HTR-8/SVneo (cell line): ENCODE measurements at places on chromosomes 3 and 15.

- no peak for DNase-seq
These were observed 41.5 kb downstream of the TOPBP1 start for GRCh38 chr3:133620066-133620784.

- no peak for DNase-seq
These were observed 24.1 kb downstream of the DUT start for GRCh38 chr15:48355377-48355776.

DNA sequence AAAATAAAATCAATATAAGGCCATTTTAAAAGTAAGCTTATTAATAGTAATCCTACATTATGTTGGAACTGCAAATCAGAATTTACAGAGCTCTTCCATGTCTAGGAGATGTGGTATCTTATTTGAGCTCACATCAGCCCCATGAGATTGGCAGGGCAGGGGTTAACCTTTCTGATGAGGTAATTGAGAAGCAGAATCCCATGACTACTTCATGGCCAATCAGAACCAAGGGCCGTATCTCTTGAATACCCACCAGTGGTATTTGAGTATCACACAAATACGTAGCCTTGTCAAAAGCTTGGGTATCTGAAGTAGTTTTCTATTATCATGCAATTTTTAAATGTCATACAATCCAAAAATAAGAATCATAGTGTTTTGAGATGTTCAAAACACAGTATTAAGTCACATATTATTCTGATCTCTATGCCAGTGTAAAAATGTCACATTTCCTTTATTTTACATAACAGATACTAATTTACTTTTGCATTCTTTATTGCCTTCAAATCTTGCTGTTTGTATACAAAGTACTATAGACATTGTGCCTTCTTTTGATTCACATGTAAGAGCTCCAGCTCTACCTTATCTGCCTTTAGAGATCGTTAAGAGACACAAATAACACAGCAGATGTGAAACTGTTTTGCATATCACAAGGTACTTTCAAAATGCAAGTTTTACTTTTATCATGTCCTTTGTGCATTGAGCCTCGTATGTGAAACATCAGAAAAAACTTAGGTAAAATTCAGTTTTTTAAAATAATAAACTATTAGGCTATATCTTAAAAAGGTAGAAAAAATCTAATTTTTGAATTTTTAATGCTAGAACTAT lies 251.7 kb upstream of the GOLGA6L4 start:
- DNase-seq, result no peak

GRCh38 chr3:45355351-45355750 lies 33.0 kb upstream of the LARS2 start:
- no peak for DNase-seq

DNA sequence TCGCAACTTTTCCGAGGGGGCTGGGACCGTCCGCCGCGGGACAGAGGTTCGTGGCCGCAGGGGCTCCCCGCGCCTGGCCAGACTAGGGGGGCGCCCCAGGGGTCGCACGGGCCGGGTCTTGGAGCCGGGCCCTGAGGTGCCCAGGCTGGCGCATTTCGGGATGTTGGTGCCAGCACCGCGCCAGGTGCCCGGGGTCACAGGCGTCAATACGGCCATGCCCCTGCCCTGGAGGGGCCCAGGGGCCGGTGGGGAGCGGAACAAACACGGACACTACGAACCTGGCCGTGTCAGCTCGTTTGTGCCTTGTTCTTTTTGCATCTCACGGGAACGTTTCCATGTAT lies 366 bp downstream of the TM6SF1 start:
- no peak for DNase-seq

DNA sequence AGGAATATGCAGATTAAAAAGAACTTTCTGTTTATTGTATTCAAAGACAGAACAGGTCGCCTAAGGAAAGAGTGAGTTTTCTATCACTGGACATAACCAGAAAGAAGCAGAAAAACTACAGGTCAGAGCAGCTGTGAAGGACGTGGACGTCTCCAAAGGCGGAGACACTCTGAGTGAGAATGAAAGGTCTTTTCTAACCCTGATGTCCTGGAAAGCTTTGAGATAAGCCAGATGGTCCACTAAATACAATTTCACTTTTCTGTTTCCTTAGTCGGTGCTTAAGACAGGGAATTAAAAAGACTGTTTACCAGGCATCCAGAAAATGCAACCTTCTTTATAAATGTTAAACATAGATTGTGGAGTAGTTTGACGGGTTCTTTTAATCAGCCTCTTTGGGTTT lies 360.4 kb downstream of the FGF12 start:
- DNase-seq, result no peak

DNA sequence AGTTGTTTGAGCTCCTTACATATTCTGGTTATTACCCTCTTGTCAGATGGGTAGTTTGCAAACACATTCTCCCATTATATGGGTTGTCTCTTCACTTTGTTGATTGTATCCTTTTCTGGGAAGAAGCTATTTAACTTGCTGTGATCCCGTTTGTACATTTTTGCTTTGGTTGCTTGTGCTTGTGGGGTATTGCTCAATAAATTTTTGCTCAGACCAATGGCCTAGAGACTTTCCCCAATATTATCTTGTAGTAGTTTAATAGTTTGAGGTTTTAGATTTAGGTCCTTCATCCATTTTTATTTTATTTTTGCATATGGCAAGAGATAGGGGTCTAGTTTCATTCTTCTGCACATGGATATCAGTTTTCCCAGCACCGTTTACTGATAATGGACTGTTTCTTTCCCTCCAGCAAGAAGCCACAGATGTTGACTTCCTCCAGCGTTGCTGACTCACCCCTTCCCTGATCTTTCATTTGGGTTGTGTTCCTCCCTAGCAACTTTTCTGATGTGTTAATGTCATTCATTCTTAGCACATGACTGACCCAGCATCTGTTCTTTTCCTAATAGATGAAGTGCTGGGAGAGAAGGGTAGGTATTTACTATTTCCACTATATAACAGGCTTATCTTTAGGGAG lies 166.7 kb upstream of the SGO1 start:
- no peak for DNase-seq

GRCh38 chr3:3618623-3619022 lies 180.6 kb upstream of the LRRN1 start:
- DNase-seq, result no peak

DNA sequence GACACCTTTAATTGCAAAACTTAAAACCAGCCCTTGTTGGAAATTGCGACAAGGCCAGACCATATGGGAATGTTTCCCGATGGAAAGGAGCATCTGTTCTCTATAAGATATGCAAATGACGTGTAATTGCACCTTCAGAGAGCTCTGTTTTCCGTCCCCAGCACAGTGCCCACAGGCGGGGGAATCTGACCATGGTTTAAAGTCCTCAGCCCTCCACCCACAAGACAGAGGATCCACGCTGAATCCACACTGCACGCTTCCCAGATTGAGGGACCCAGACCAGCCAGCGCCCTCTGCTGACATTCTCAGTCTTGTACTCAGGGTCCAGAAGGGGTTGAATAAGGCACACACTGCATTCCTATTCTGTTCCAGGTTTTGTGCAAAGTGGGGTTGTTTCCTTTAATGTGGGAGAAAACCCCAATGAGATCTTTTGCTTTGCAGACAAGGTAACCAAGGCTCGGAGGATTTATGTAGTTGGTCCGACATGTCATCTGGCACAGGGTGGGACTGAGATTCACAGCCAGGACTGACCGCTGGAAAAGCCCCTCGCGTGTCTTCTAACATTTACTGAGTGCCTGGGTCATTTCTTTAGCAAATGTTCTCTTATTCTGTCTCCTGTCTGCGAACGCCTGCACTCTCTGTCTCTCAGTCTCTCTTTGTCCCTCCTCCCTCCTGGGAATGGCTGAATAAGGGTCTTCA lies 36.8 kb upstream of the KLHL25 start:
- peak; percentile 52 for DNase-seq

DNA sequence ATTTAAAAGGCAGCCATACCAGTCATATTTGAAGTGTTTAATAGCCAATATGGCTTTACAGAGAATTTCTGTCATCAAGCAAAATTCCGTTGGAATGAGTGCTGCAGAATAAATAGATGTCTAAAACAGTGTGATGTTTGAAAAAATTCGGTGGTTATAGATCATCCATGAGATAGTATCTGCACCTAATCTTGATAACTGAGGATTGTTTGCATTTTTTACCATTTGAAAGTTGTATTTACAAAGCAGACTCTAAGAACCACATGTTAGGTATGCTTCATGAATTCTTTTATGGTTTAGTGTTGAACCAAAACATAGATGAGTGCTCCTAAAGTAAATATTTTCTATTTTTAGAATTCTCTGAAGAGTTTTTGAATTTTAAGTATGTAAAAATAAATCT lies 476.1 kb downstream of the NAALADL2 start:
- no peak for DNase-seq

DNA sequence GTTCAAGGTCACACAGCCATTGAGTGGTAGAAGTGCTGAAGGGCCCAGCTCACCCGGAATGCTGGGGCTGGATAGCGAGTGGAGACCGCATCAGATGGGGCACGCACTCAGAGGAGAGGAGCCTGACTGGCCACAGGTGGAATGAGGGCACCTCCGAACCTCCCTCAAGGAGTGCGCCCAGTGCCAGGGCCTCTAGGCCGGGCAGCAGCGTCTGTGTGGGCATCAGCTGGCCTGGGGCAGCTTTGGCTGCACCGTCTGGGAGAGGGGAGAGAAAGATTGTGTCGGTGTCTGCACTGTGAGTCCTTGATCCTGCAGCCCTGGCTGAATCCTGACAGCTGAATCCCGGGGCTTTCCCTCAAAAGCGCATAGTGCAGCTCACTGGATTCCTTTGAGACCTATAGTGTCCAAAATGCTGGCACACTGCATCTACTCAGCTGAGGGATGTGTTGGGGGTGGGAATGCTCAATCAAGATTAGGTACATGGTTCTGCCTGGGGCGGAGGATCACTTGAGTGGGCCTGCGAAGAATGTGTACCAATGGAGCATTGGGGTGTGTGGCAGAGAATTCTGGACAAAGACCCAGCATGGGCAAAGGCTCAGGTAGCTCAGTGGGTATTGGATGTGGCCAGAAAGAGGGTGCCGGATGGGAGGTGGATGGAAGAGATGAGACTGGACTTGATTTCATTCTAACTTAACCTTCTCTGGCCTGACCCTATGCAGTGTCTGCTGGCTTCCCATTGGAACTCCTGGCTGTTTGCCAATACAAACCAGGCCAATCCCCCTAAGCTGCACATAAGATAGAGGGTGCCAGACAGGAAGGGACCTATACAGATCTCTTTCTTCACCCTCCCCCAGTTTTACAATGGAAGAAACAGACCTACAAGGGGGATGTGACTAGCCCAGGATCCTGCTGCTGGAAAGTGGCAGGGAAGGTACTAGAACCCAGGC lies 950 bp downstream of the ANKDD1A start:
- DNase-seq, result no peak

- DNase-seq, result no peak
These were observed 15.0 kb upstream of the JMJD7 start for GRCh38 chr15:41812820-41813375.

GRCh38 chr3:197613199-197613598 lies 57.4 kb upstream of the BDH1 start:
- DNase-seq, result no peak

DNA sequence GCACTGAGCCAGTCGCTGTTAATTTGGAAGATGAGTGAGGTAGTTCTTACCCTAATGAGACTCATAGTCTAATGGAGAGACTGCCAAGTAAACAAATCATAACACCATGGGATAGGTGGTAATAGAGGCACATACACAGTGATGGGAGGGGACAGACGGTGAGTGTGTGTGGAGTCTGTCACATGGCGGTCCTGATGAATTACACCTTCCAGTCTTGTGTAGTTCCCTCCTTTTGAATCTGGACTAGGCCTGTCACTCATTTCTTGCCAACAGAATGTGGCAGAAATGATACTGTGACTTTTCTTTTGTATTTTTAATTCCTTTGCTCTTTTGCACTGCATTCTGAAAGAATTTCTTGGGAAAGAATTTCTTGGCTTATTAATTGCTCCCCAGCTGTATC lies 78.1 kb downstream of the NR1D2 start:
- no peak for DNase-seq

DNA sequence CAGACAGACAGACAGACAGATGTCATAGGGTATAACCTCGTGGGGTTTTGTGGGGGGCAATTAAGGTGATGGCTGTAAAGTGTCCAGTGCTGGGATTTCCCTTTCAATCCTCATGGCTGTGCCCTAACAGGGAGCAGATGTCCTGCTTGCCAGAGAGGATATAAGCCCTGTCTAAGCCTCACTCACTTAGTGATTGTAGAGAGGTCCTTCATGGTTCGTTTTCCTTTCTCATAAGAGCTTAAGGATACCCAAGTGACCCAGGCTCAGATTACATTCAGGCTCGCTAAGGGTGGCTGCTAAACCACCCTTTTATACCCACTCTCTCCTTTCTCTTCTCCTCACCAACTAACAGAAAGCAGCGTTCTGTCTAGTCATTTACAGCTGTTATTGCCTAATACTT lies 19.2 kb downstream of the LYSMD2 start:
- DNase-seq, result no peak

DNA sequence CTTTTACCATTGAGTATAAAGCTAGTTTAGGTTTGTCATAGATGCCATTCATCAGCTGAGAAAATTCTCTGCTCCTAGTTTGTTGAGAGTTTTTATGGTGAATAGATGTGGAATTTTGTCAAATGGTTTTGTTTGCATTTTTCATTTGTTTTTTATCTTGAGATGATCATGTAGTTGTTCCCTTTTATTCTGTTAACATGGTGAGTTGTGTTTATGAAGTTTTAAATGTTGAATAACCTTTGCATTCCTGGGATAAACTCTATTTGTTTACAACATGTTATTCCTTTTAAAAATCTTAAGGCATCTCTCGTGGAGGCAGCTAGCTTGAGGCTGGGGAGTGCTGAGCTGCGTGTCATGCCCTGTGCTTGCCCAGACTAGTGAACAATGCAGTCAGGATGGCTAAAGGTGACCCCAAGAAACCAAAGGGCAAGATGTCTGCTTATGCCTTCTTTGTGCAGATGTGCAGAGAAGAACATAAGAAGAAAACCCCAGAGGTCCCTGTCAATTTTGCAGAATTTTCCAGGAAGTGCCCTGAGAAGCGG lies 48.5 kb downstream of the ANAPC13 start:
- no peak for DNase-seq

DNA sequence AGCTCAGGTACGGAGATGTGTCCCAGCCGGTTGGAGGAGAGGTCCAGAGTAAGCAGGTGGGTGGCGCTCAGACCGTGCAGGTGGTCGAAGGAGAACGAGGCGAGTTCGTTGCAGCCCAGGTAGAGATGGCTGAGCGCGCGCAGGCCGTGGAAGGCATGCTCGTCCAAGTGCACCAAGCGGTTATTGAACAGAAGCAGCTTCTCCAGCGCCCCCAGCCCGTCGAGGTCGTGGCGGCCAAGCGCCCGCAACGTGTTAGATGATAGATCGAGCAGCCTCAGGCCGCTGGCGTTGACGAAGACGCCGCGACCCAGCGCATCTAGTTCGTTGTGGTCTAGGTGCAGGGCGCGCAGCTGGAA lies 648 bp downstream of the AMIGO3 start:
- DNase-seq, result no peak

GRCh38 chr15:57586661-57587424 lies 4.9 kb upstream of the MYZAP start:
- DNase-seq, result no peak

- no peak for DNase-seq
These were observed 165.5 kb downstream of the ATP10A start for GRCh38 chr15:25697586-25697985.

GRCh38 chr3:156976933-156977332 lies 150.8 kb downstream of the LEKR1 start:
- DNase-seq, result no peak

- no peak for DNase-seq
These were observed 309.8 kb downstream of the UNC13C start for GRCh38 chr15:54288049-54288448.
